Smooth muscle cell of the brain vasculature (primary cell): ENCODE measurements at places on chromosomes 6 and 20.

GRCh38 chr20:63857764-63858392 is 3.4 kb upstream of the ABHD16B start:
- DNase-seq, result no peak

- no peak for DNase-seq
These were observed 105.8 kb downstream of the RNF144B start for GRCh38 chr6:18492972-18493371.

DNA sequence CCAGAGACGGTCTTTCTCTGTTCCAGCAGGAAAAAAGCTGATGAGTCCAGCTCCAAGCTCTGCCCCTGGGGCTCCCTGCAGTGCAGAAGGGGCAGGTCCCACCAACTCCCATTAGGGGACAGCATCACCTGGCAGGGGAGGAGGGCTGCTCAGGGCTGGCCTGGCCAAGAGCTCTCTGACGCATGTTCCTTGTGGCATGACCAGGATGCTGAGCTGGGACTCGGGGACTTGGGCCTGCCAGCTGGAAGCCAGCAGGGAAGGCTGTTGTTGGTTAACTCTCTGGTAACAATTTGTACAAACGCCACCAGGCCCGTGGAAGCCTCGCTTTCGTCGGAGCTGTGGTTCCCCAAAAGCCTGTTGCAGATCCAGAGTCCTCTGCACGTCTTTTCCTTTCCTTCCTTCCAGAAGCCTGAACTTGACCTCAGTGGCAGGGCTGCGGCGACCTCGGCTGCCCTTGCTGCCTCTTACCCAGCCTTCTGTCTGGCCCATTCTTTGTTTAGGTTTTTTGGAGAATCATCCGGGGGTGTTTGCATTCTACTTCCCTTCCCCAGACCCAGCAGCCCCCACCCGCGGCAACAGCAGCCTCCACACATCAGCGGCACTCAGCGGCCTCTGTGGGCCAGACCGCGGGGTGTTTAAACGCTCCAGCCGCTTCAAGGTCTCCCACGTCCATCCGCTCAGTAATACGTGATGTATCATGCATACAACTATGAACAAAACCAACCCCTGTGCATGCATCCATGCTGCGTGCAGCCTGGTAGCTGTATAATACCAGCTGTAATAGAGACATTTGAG is 63.3 kb downstream of the GNAS-AS1 start:
- no peak for DNase-seq

- DNase-seq, result no peak
These were observed 150.8 kb upstream of the PMEPA1 start for GRCh38 chr20:57860576-57860975.

DNA sequence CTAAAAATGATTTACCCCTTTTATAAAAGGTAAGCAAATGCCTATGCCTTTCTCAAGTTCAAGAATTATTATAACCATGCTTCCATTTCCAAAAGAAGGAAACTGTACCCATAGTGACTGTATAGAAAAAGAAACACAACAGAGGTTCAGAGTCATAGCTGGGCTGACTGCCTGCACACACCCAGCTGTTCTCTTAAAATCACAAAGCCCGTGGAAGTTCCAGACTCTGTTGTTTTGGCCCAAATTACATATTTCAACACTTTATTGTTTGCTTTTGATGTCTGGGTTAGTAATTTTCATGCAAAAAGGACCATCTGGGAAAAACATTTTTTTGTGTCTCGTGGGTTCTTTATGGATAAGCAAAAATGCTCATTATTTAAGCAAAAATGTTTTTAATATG is 99.2 kb downstream of the LCA5 start:
- no peak for DNase-seq

GRCh38 chr20:7579888-7580287 is 360.4 kb downstream of the HAO1 start:
- no peak for DNase-seq

- no peak for DNase-seq
These were observed 272.0 kb downstream of the ADGB start for GRCh38 chr6:146870760-146871159.

DNA sequence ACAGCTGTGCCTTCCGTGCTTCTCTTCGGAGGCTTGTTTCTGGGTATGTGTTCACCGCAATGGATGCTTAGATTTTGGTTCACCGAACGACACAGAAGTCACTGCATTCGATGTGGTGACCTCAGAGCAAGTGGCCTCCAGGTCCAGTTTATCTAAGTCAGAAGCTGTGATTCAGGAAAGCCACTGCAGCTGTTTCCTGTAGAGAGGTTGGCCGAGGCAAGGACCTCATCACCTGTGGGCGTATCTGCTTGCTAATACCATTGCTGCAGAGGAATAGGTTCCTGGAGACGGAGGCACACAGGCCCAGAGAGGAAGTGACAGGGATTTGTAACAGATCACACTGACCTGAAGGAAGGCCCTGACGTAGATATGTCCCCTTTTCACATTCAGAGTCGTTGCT is 82.7 kb downstream of the FARS2 start:
- no peak for DNase-seq

- no peak for DNase-seq
These were observed 213.1 kb upstream of the STXBP5 start for GRCh38 chr6:146990821-146991798.

- DNase-seq, result no peak
These were observed 2.6 kb downstream of the MPIG6B start for GRCh38 chr6:31725502-31726350.

GRCh38 chr6:80404889-80405288 is 298.4 kb downstream of the BCKDHB start:
- no peak for DNase-seq

GRCh38 chr6:105898286-105898685 is 187.8 kb upstream of the PRDM1 start:
- DNase-seq, result no peak

DNA sequence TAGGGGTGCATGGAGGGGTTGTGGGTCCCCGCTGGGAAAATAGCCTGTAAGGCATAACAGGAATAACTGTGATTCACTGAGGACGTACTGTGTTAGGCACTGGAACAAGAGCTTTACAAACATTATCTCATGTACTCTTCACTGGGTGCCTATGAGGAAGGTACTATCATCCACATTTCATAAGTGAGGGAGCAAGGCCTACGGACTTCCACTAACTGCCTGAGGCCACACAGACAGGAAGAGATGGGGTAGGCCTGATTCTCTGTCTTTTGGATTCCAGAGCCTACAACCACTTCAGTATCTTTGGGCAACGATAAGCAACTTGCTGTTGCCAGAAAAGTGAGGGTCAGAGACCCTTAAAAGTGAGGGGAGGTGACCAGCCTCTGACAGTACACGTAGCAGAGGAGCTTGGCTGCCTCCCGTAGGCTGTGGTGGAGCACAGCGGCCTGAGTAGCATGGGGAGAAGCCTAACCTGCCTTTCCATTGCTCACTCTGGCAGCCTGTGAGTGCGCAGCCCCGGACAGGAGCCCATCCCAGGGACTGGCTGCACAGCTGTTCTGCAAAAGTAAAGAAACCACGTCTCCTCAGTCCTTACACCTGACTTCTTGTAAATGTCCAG is 30.4 kb downstream of the PSMB1 start:
- DNase-seq, result no peak

- DNase-seq, result no peak
These were observed 141.3 kb downstream of the PXDC1 start for GRCh38 chr6:3610206-3610605.

- no peak for DNase-seq
These were observed 222.8 kb upstream of the CITED2 start for GRCh38 chr6:139597087-139597763.

- no peak for DNase-seq
These were observed 23.5 kb upstream of the ATRN start for GRCh38 chr20:3447321-3447720.

- no peak for DNase-seq
These were observed 39.0 kb downstream of the MAS1 start for GRCh38 chr6:159929819-159930218.

DNA sequence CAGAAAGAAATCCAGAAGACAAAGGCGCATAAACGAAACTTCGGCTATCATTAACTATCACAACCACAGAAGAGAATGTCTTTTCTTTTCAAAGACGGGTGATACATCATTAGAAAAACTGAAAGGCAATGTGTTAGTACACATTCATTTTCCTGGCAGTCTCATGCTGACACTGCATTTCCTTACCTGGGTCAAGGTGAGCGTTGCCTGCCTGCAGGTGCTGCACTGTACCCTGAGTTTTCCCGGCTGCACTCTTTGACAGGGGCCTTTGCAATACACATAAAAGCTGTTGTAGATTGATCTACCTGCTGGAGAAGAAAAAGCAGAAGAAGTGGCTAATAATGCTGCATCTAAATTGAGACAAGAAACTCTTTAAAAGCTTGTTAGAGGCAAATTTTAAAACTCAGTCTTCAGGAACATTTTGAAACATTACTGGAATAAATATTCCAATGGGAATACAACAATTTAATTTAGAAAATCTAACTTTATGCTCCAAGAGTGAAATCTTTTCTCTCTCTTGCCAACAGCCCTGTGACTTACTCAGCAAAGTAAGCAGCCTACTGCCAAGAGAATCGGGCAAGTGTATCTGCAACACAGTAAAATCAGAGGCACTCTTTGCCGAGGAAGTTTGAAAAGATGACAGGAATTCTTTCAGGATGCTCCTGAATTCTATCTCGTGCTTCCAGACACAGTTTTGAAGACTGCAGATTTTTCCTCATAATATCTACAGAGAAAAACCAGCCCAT is 526.4 kb downstream of the PRKN start:
- DNase-seq, result no peak

GRCh38 chr20:62365814-62366369 is 1.2 kb downstream of the LAMA5 start:
- no peak for DNase-seq

DNA sequence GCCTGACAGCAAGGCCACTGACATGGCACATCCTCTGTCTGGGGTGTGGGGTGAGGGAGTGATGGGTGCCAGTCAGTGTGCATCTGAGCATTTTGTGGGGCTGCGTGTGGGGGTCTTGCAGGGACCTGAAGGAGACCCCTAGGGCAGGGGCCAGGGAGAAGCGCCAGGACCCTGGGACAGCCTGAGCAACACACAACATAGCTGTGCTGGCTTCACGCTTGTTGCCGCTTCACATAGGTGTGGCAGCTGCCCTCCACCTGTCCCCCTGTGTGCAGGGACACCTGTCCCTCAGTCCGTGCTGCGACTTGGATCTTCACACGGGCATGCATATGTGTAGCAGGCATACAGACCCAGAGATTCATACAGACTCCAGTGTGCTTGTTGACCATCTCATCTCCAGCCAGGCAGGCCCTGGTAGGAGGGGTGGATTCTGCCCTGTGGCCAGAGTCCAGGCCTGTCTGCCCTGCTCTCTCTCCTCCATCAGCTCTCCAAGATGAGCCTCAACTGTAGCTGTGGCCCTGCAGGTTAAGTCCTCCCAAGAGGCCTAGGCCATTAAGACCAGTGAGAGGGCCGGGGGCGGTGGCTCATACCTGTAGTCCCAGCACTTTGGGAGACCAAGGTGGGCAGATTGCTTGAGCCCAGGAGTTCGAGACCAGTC is 3.2 kb upstream of the NPBWR2 start:
- no peak for DNase-seq

GRCh38 chr20:48770700-48771442 is 56.9 kb downstream of the PREX1 start:
- no peak for DNase-seq

DNA sequence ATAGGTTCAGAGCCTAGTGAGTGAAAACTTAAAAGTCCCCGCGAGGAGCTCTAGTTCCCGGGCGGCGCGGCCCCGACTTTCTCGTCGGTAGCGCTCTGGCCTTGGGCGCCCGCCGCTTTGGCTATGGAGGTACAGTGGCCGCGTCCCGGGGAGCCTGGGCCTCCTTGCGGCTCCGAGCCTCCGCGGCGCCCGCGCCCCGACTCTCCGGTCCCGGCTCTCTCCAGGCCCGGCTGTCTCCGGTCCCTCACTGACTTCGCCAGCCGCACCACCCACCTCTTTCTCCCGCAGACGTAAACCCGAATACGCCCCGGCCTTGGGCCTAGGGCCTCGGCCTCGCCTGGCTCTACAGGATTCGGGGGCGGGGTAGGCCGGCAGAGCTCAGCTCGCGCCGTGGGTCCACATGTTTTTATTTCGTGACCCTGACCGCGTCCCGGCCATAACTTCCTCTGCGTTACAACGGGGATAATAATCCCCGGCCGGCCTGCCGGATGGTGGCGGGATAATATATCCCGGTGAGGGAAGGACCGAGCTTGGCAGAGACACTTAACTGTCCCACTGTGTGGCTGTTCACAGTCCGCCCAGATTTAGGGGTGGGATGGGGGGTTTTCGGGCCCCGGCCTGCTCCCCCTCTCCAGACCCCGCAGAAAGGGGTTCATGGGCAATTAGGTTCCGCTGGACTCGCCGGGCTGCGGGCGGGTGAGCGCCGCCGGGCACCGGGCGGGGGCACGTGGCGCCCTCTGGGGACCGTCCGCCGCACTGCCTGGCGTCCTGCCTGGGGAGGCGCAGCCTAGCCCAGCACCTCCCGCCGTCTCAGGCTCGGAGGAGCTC is 10.0 kb upstream of the TBX18 start:
- no peak for DNase-seq

DNA sequence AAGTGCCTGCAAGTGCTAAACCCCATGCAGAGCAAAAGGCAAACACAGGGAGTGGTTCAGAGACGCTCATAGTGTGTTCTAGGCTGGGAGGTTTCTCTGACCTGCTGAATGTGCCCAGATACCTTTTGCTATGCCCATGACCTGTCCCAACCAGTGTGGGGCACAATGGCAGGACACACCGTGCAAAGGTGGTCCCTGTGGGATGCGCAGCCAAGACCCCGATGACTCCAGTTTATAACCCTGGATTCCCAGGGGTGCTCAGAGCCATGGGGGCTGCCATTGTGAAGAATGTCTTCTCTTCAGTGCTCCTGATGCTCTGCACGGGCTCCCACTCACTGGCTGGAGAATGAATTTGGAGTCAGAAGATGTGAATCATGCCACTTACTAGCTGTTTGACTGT is 2.2 kb upstream of the NINL start:
- DNase-seq, result no peak

DNA sequence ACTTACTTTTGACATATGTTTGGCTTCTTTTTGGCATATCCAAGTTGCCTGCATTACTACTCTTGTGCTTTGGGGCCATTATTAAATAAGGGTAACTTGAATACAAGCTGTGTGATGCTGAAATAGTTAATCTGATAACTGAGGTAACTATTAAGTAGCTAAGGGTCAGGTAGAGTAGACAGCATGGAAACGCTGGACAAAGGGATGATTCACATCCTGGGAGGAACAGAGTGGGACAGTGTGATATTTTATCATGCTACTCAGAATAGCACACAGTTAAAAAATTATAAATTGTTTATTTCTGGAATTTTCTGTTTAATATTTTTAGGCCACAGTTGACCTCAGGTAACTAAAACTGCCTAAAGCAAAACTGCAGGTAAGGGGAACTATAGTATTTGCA is 483.9 kb downstream of the RFPL4B start:
- DNase-seq, result no peak

GRCh38 chr6:132937466-132937906 is 123.1 kb downstream of the RPS12 start:
- DNase-seq, result no peak
